ENCODE measurements at places on chromosomes 6 and 20. TPM values are rescaled to one million over a fixed set of nuclear protein-coding genes. Genes with fewer than 3 reads are reported as not detected.

- no peak overlapping the region for H3K4me3 ChIP-seq
- H3K36me3 ChIP-seq = no peaks in the 10 kb centered on the region
- DNase-seq = no peak
- no peak overlapping the region for H3K27ac ChIP-seq
- no peaks in the 10 kb centered on the region for H3K4me1 ChIP-seq
Measured at GRCh38 chr6:47160702-47161101, 118.6 kb upstream of the ADGRF1 start.

DNA sequence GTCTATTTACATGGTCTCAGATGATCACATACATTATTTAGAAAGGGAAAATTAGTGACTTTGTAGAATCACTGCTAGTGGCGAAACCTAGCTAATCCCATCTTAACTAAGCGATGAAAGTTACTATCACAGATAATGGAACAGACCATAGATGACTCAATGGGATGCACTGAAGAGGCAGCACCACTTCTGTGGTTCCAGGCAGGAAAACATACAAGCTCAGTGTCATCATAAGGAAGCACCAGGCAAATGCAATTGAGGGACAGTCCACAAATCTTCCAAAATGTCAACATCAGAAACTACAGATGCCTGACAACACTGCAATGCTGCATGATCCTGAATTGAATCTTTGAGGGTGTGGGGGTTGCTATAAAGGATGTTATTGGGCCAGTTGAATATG is 15.9 kb upstream of the SNAI1 start:
- DNase-seq = no peak
- no peaks in the 10 kb centered on the region for H3K27me3 ChIP-seq
- no peaks in the 10 kb centered on the region for H3K36me3 ChIP-seq
- no peak overlapping the region for H3K4me3 ChIP-seq
- peaks cover 7% of the 10 kb centered on the region for H3K4me1 ChIP-seq

- no peak overlapping the region for H3K27ac ChIP-seq
- peak; percentile 6 for DNase-seq
- H3K36me3 ChIP-seq = no peaks in the 10 kb centered on the region
- no peaks in the 10 kb centered on the region for H3K27me3 ChIP-seq
Measured at GRCh38 chr6:42010185-42010891, 40.0 kb upstream of the TAF8 start.

DNA sequence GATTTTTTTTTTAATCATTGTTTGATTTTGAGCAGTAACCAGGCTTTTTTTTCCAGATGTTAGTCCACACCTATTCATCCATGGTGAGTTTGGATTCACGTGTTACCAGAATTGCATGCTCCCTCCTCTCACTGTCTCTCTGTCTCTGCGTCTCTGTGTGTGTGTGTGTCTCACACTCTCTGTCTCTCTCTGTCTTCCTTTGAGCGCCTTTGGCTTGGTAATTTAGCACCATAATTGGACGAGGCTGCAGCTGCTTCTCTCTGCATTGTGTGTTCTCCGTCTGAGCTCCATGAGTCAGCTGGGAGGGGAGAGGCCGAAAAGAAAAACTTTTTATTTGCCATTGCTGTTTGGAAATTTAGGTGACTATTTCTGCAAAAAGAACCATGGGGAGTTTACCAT is 3.4 kb downstream of the TFAP2B start:
- no peaks in the 10 kb centered on the region for H3K4me1 ChIP-seq
- H3K27ac ChIP-seq = no peak overlapping the region
- H3K36me3 ChIP-seq = no peaks in the 10 kb centered on the region
- no peak overlapping the region for H3K4me3 ChIP-seq

BCAS4 gene
- 1.5 TPM for total RNA-seq

DNA sequence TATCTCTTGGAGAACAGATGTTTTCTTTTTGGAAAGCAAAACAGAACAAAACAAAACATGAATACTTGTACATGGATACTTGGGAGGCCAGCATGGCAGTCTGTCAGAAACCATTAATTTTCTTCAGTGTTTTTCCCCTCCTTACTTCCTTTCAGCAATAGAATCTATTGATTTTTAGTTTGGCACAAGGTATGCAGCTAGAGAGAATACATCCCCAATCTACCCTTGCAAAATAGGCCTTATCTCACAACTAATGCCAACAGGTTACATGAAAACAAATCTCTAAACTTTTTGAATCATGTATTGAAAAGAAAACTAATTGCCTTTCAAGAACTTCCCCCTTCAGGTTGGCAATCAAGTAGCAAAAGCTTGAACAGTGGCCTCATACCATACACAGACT is 2.8 kb downstream of the PGK2 start:
- no peak overlapping the region for H3K27ac ChIP-seq
- no peak for DNase-seq
- no peaks in the 10 kb centered on the region for H3K27me3 ChIP-seq
- H3K4me1 ChIP-seq = no peaks in the 10 kb centered on the region
- no peak overlapping the region for H3K4me3 ChIP-seq

FERMT1 gene
- 1.5 TPM for total RNA-seq

DNA sequence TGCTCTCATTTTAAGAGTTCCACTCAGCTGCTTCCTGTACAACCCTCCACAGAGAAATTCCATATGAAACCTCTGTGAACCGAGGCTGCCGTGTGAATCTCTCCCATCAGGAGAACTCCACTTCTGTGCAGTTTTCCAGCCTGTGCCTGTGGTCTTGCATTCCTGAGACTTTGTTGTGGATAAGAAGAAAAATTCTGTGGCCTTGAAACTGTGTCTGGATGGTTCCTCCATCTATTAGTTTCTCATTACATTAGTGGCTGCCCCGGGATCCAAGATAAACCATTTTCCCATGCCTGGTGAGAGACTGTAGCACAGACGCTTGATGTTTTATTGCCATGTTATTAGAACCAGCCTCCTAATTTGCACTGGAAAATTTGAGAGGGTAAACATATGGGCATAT is 40.8 kb upstream of the TIAM2 start:
- no peak overlapping the region for H3K4me3 ChIP-seq
- DNase-seq = no peak
- no peaks in the 10 kb centered on the region for H3K36me3 ChIP-seq
- H3K27ac ChIP-seq = no peak overlapping the region

DNA sequence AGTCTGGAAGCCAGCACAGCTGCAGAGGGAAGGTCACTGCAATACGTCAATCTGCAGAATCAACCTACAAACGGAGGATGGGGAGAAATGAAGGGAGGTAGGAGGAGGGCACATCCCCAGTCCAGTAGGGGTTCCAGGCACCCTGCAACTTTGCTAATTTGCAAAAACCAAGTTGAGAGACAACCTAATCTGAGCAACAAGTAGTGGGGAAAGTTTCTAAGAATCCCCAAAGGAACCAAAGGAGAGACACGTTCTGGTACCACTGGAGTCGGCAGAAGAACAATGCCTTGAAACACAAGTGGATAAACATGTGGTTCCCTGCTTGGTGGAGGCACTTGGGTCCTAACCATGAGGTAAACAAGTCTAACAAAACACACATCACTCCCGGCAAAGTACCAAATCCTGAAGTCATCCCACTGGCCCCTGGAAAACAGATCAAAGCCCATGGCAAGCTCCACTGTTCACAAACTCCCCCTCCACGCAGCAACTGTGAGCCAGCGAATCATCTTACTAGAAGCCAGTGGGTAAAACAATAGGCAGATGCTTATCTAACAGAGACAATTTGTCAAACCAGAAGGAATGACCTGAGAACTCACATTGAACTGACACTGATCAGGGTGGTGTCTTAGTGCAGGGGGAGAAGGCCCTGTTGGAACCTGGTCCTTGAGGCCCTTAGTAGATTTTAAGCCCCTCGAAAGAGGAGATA is 4.7 kb downstream of the MRPS18A start:
- H3K27me3 ChIP-seq = no peaks in the 10 kb centered on the region
- H3K4me3 ChIP-seq = no peak overlapping the region
- H3K4me1 ChIP-seq = peaks cover 8% of the 10 kb centered on the region
- H3K27ac ChIP-seq = no peak overlapping the region
- peaks cover 15% of the 10 kb centered on the region for H3K36me3 ChIP-seq
- peak; percentile 31 for DNase-seq

GRCh38 chr6:52063584-52064344 is 23.6 kb downstream of the PKHD1 start:
- no peaks in the 10 kb centered on the region for H3K27me3 ChIP-seq
- no peaks in the 10 kb centered on the region for H3K36me3 ChIP-seq
- peaks cover 7% of the 10 kb centered on the region for H3K4me1 ChIP-seq
- H3K4me3 ChIP-seq = no peak overlapping the region
- DNase-seq = peak; percentile 17

- H3K4me1 ChIP-seq = no peaks in the 10 kb centered on the region
- no peak overlapping the region for H3K4me3 ChIP-seq
- H3K36me3 ChIP-seq = no peaks in the 10 kb centered on the region
- DNase-seq = no peak
- no peaks in the 10 kb centered on the region for H3K27me3 ChIP-seq
Measured at GRCh38 chr20:17281478-17281877, 54.6 kb downstream of the PCSK2 start.

- H3K27ac ChIP-seq = no peak overlapping the region
- H3K36me3 ChIP-seq = no peaks in the 10 kb centered on the region
- no peaks in the 10 kb centered on the region for H3K27me3 ChIP-seq
Measured at GRCh38 chr6:14729129-14729871, 516.6 kb upstream of the JARID2 start.

EYS gene
- total RNA-seq = 0.27 TPM

PET117 gene
- total RNA-seq = 11.4 TPM

GRCh38 chr6:27863962-27864905 is 48.0 kb downstream of the OR2B2 start:
- H3K27me3 ChIP-seq = peaks cover 2% of the 10 kb centered on the region
- H3K27ac ChIP-seq = peak overlapping the region; percentile 82
- no peaks in the 10 kb centered on the region for H3K36me3 ChIP-seq
- peaks cover 9% of the 10 kb centered on the region for H3K4me1 ChIP-seq

DNA sequence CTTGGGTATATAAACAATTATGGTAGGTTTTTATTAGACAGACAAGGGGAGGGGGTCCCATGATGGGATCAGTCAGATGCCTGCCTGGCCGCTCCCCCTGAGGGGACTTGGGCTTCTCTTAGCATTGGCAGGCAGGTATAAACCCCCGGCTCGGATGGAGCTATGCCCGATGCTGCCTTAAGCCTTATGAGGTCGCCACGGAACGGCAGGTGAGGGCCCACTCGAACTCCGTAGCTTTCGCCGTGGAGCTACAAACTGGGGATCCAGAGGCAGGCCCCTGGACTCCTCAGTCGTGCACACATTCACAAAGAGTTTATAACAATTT is 148.8 kb downstream of the TRIM27 start:
- no peaks in the 10 kb centered on the region for H3K4me1 ChIP-seq
- no peak for DNase-seq
- no peak overlapping the region for H3K27ac ChIP-seq
- no peak overlapping the region for H3K4me3 ChIP-seq

DNA sequence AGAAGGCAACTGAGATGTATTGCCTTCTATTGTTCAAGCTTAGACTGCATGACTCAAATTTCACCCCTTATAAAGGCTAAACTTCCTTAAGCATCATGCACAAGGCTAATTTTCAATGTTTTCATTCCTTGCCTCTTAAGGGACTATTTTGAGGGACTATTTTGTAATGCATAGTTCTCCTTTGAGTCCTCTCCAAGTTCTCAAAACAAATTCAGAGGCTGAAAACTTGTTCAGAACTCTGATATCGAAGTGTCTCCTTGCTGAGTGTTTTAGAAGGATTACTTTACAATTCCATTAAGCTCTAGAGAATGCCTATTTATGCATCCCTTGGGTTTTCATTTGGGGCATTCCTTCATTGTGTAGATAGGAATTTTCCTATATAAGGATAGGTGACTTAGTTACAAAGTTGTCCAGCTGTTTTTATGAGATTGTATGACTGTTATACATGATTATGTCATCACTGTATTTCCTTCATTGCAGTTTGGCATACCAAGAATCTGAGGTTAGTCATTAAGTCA is 41.7 kb downstream of the COL19A1 start:
- no peaks in the 10 kb centered on the region for H3K36me3 ChIP-seq
- H3K27ac ChIP-seq = no peak overlapping the region
- H3K4me1 ChIP-seq = no peaks in the 10 kb centered on the region
- no peak overlapping the region for H3K4me3 ChIP-seq

DNA sequence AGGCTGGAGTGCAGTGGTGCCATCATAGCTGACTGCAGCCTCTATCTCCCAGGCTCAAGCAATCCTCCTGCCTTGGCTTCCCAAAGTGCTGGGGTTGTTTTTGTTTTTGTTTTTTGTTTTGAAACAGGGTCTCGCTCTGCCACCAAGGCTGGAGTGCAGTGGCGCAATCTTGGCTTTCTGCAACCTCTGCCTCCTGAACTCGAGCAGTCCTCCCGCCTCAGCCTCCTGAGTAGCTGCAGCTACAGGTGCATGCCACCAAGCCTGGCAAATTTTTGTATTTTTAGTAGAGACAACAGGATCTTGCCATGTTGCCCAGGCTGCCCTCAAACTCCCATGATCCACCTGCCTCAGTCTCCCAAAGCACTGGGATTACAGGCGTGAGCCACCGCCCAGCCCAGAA is 4.2 kb downstream of the C6orf132 start:
- H3K36me3 ChIP-seq = no peaks in the 10 kb centered on the region
- peaks cover 2% of the 10 kb centered on the region for H3K27me3 ChIP-seq
- no peak overlapping the region for H3K27ac ChIP-seq
- no peak overlapping the region for H3K4me3 ChIP-seq
- peaks cover 22% of the 10 kb centered on the region for H3K4me1 ChIP-seq

DNA sequence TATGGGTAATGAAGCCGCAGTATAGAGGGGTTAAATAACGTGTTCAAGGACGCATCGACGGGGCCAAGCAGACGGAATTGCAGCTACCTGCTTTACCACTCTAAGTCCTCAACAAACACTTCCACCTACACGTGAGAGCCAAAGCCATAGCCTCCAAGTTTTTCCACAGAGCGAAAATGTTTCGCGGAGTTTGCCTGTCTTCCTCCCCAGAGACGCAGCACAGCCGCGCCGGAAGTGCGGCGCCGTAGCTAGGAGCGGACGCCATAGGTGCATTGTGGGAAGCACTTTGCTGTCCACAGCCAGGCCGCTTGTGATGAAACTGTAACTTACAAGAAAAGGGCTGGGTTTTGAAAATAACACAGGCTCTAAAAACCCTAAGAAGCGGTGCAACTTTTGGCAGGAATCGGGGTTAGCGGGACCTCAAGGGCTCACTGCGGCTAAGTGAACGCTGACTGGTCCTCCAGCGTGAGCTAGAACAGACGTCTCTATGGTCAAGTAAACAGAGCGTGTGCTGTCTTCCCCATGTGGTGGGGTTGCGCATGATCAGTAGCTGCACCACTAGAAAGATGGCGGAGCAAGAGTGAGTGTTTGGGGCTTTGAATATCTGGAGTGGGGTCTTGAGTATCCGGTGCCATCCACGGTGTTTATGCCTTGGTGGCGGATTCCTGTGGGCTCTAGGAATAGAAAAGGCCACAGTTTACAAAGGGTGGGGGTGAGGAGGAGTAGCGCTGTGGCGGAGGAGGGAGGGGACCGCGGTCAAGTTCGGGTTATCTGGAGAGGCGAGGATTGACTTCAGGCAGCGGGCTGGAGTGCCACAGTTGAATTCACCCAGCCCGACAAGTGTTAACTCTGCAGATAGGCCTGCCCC is at the start of gene RPL7L1:
TSS of gene RPL7L1 (plus strand) at position 245 of the 868 bp plus-strand sequence. CDS start at position 540, 295 bp downstream.
- peaks cover 15% of the 10 kb centered on the region for H3K36me3 ChIP-seq
- peaks cover 6% of the 10 kb centered on the region for H3K4me1 ChIP-seq
- H3K27ac ChIP-seq = peak within 1 kb of the TSS; percentile 68
- H3K4me3 ChIP-seq = peak within 1 kb of the TSS; percentile 91
- DNase-seq = peak; percentile 90

ETV7 gene
- total RNA-seq = 0.58 TPM

- no peak overlapping the region for H3K4me3 ChIP-seq
- H3K27ac ChIP-seq = no peak overlapping the region
- no peak for DNase-seq
- no peaks in the 10 kb centered on the region for H3K4me1 ChIP-seq
- H3K27me3 ChIP-seq = no peaks in the 10 kb centered on the region
- no peaks in the 10 kb centered on the region for H3K36me3 ChIP-seq
Measured at GRCh38 chr20:6920991-6921613, 153.6 kb downstream of the BMP2 start.

CNBD2 gene
- total RNA-seq = 5.3 TPM

TRMT11 gene
- total RNA-seq = 11.3 TPM

OVOL2 gene
- not detected for total RNA-seq

Measured in endothelial cell of umbilical vein (primary cell).